ENCODE measurements at places on chromosomes 7 and 10. TPM values are rescaled to one million over a fixed set of nuclear protein-coding genes. Genes with fewer than 3 reads are reported as not detected.

DNA sequence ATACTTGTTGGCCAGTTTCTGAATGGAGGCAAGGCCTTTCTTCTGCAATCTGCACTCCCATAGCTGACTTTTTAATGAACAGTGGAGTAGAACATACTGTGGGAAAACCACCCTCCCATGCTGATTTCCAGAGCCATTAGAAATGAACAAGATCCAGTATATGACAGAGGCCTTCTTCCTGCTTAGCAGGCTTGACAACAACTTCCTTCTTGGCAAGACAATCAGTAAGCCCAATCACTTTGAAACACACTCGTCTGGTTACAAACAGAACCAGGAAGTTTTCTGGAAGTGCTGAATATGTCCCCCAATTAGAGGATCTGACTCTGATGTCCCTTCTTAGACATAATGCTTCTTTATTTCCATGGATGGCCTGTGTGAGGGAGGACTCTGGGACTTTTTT lies 103.4 kb downstream of the SAMD9 start:
- no peak for DNase-seq

- no peak for DNase-seq
Measured at GRCh38 chr10:61981460-61981859, 80.0 kb downstream of the ARID5B start.

AKR1C1 gene
- total RNA-seq: 0.63 TPM

KCP gene
- total RNA-seq: not detected

- DNase-seq: no peak
Measured at GRCh38 chr7:1912593-1913465, 242.8 kb downstream of the ELFN1 start.

PNLIPRP2 gene
- total RNA-seq: not detected
